ENCODE measurements at places on chromosomes 2 and 18.

DNA sequence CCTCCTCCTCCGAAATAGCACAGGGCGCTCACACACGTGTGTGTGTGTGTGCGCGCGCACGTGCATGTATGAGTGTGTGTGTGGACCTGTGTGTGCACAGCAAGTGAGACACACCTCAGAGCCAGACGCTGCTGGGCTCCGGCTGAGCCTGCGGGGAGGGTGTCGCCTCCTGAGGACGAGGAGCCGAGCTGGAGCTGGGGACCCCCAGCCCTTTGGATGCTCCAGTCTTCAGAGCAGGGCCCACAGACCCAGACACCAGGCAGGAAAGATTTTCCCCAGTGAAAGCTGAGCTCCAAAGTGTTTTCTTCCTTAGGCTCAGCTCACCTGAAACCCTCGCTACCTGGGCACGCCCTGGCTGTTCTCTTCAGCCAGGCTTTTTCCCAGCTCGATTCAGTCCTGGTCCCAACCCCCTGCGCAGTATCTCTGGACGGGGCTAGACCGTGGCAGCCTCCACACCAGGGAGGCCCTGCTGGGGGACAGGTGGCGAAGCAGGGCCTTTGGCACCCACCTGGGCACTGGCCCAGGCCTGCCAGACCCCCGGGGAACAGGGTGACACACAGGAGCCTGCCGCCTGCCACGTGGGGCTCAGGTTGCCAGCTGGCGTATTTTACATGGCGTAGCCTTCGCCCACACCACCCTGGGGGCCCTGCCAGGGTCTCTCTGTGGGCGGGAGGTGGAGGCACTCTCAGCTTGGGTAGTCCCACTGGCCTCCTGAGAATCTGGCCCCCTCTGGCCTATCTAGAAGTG lies 36.2 kb downstream of the PDIA6 start:
- H3K4me1 ChIP-seq, result no peaks in the 10 kb centered on the region
- H3K27me3 ChIP-seq, result no peaks in the 10 kb centered on the region
- no peak for DNase-seq
- H3K36me3 ChIP-seq, result peaks cover 12% of the 10 kb centered on the region
- no peak overlapping the region for H3K27ac ChIP-seq

GRCh38 chr18:67109535-67109934 lies 407.0 kb downstream of the DSEL start:
- H3K4me3 ChIP-seq, result no peak overlapping the region
- no peaks in the 10 kb centered on the region for H3K36me3 ChIP-seq
- H3K27me3 ChIP-seq, result no peaks in the 10 kb centered on the region

GRCh38 chr2:45928946-45929345 lies 277.5 kb downstream of the PRKCE start:
- no peaks in the 10 kb centered on the region for H3K4me1 ChIP-seq
- H3K27ac ChIP-seq, result no peak overlapping the region
- H3K27me3 ChIP-seq, result no peaks in the 10 kb centered on the region
- H3K4me3 ChIP-seq, result no peak overlapping the region

DNA sequence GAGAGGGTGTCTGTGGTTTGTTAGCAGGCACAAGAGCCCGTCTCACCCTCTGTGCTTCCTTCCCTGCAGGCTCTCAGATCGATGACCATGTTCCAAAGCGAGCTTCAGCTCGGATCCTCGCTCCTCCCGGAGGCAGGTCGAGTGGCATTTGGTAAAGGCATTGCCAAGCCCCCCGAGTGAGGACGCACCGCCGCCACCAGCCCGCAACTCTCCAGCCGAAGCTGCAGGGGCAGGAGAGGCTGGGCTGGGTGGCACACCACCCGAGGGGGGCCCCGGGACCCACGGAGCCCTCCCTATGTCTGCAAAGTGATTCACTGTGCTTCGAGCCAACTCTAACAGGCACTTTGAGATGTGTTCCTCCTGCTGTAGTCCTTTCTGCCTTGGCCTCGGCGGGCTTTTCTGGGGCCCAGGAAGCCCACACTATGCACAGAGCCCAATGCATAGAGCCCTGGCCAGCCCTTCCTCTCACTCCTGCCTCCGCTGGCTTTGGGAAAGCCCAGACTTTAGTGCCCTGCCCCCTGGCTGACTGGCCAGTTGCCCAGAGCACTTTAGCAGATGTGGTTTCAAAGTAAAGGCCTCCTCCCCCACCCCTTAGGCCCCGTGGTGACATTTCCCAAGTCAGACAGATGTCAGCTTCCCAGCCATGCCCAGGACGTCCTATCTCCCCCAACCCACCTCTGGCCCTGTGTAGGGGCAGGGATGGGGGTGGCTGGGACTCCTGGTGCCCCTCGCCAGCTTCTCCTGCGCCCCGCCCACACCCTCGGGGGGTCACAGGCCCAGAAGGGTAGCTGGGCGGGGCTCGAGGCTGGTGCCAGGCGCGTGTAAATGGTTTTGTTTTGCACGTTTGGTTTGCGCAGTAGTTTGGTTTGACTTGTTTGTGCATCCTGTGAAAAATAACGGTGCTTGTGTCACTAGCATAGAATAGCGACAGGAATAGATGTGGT lies 23.3 kb upstream of the MAPRE3 start:
- peaks cover 7% of the 10 kb centered on the region for H3K4me1 ChIP-seq
- no peak overlapping the region for H3K27ac ChIP-seq
- DNase-seq, result no peak
- no peaks in the 10 kb centered on the region for H3K36me3 ChIP-seq

DNA sequence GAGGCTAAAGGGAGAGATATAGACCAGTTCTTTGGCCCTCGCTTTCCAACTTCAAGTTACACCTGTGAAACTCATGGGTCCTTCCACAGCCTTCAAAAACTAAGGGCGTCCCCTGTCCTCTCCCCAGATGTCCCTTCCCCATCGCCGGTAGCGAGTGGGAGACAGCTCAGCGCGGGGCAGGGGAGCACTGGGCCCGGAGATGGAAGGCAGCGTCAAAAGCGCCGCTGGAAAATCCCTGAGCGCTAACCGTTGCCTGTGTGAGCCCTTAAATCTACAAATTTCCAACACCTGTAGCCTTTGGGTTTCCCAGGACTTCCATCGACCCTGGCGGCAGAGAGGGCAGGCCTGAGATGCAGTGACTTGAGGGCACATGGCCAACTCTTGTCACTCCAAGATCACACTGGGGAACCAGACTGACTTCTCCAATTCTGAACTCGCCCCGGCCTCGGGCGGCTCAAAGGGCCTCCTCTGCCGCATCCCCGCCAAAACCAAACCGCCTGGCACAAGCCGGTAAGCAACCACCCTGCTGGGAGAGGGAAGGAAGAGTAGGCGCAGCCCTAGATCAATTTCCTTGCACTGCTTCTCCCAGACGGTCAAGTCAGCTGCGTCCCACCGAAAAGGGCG lies 879 bp upstream of the EPAS1 start:
- peak overlapping the region; percentile 92 for H3K27ac ChIP-seq
- H3K36me3 ChIP-seq, result no peaks in the 10 kb centered on the region
- no peaks in the 10 kb centered on the region for H3K27me3 ChIP-seq
- DNase-seq, result peak; percentile 32
- H3K4me3 ChIP-seq, result peak overlapping the region; percentile 83
- H3K4me1 ChIP-seq, result peaks cover 21% of the 10 kb centered on the region

- H3K27me3 ChIP-seq, result no peaks in the 10 kb centered on the region
- no peak overlapping the region for H3K4me3 ChIP-seq
- H3K36me3 ChIP-seq, result no peaks in the 10 kb centered on the region
These were observed 102.4 kb downstream of the TRIB2 start for GRCh38 chr2:12819103-12819475.

- no peaks in the 10 kb centered on the region for H3K27me3 ChIP-seq
- no peak overlapping the region for H3K4me3 ChIP-seq
- H3K36me3 ChIP-seq, result no peaks in the 10 kb centered on the region
- H3K27ac ChIP-seq, result no peak overlapping the region
These were observed 8.3 kb downstream of the IL1B start for GRCh38 chr2:112828251-112828691.

- no peak overlapping the region for H3K4me3 ChIP-seq
- no peaks in the 10 kb centered on the region for H3K4me1 ChIP-seq
- no peak for DNase-seq
- H3K27me3 ChIP-seq, result no peaks in the 10 kb centered on the region
These were observed 862.9 kb upstream of the ACVR2A start for GRCh38 chr2:146981921-146982320.

DNA sequence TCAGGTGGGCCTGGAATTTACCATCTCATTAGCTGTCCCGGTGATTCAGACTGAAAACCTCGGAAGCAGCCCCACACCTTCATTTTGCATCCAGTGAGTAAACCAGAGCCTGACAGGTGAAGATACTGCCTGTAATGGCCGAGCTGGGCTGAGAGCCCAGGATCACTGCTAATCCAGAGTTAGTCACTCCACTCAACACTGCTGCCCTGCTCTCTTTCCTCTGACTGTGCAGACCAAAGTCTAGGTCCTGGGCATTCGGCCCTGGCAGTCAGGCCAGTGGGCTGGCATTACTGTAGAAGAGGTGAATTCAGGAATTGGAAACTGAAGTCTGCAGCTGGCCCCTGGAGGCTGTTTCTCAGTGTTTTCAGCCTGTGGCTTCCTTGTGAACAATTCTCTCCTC lies 44.3 kb downstream of the TMEM17 start:
- no peaks in the 10 kb centered on the region for H3K27me3 ChIP-seq
- no peaks in the 10 kb centered on the region for H3K4me1 ChIP-seq
- no peak for DNase-seq
- no peaks in the 10 kb centered on the region for H3K36me3 ChIP-seq
- H3K4me3 ChIP-seq, result no peak overlapping the region

DNA sequence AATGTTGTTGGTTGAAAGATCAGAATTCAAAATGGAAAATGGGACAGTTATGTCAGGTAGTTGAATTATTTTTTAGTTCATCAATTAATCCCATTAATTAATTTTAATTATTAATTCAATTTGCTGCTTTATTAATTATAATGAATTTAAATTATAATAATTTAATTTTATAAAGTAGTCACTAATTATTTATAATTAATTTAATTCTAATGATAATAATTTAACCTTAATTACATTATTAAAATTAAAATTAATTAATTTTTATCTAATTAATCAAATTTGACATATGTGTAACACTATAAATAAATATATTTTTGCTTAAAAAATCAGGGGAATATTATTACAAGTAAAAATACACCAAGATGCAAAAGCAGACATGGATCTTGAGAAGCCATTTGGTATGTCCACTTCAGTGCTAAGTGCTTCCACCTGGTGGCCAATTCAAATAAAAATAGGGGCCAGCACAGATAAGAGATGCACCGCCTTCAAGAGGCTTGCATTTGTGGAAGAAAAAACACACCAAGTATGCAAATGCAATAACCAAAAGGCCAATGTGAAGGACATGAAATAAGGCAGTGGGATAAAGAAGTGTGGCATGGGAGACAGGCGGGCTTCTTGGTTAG lies 73.2 kb downstream of the MBP start:
- no peak overlapping the region for H3K4me3 ChIP-seq
- no peaks in the 10 kb centered on the region for H3K36me3 ChIP-seq
- peak; percentile 67 for DNase-seq
- H3K27ac ChIP-seq, result peak overlapping the region; percentile 79
- peaks cover 43% of the 10 kb centered on the region for H3K4me1 ChIP-seq

GRCh38 chr18:35890323-35890722 lies 82.2 kb upstream of the RMP24 start:
- H3K36me3 ChIP-seq, result no peaks in the 10 kb centered on the region
- no peaks in the 10 kb centered on the region for H3K4me1 ChIP-seq
- DNase-seq, result no peak
- H3K27me3 ChIP-seq, result no peaks in the 10 kb centered on the region
- H3K4me3 ChIP-seq, result no peak overlapping the region
- H3K27ac ChIP-seq, result no peak overlapping the region

GRCh38 chr2:50691513-50691912 lies 340.4 kb downstream of the NRXN1 start:
- no peaks in the 10 kb centered on the region for H3K27me3 ChIP-seq
- H3K4me1 ChIP-seq, result no peaks in the 10 kb centered on the region
- no peaks in the 10 kb centered on the region for H3K36me3 ChIP-seq
- peak overlapping the region; percentile 56 for H3K27ac ChIP-seq
- DNase-seq, result no peak
- no peak overlapping the region for H3K4me3 ChIP-seq

DNA sequence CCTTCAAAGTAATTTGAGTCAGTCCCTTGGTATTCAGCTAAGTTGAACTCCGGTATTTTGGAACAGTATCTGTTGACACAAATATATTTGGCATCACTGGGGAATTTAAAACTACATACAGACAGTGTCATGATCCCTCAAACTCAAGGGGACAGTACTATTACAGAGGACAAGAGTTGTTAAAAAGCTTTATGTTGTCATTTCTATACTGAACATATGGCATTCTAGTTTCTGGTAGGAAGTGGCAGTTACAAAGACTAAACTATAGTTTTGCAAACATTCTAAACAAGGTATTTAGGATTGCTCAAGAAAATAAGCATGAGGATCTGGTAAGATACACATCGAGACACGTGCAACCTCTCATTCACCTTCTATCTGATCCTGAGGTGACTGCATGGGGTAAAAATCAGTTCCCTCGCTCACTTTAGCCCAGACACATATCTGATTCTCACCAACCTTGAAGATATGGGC lies 16.6 kb upstream of the CCNYL1 start:
- no peaks in the 10 kb centered on the region for H3K27me3 ChIP-seq
- DNase-seq, result no peak
- H3K4me3 ChIP-seq, result no peak overlapping the region
- no peak overlapping the region for H3K27ac ChIP-seq

DNA sequence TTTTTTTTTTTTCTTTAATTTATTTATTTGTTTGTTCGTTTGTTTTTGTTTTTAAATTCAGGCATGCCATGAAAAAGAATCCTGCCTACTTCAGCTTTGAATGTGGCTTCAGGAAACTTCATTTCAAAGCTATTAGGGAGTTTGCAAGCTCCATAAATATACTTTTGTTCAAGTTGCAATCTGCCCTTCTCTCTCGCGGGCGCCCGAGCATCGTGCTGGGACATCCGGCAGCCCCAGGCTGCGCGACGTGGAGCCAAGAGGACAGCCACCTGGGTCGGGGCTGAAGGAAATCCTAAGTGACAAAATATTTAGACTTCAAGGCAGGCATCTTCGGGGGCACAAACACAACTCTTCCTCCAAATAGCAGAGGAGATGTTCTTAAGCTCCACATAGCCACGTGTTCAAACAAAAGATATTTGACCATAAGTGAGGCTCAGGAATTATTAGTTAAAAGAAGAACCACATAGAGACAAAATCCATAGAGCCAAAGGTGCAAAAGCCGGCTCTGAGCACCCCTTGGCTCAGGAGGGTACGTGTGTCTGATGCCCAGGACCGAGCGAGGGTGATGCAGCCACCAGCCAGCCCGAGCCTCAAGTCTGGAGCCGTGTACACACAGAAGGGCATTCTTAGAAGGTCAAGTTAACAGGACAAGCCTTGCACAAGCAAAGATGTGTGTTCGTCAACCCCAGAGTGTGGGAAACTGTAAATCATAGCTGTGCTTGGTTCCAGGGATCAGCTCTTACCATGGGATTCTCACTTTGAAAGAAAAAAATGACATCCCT lies 256.5 kb upstream of the SALL3 start:
- DNase-seq, result no peak
- no peaks in the 10 kb centered on the region for H3K27me3 ChIP-seq
- H3K4me1 ChIP-seq, result no peaks in the 10 kb centered on the region
- H3K27ac ChIP-seq, result no peak overlapping the region
- H3K36me3 ChIP-seq, result no peaks in the 10 kb centered on the region

All from tibial nerve (tissue), 4 donors.